Cerebellar nuclear complex (tissue), 1 donor: ENCODE measurements at places on chromosomes 1 and 21.

DNA sequence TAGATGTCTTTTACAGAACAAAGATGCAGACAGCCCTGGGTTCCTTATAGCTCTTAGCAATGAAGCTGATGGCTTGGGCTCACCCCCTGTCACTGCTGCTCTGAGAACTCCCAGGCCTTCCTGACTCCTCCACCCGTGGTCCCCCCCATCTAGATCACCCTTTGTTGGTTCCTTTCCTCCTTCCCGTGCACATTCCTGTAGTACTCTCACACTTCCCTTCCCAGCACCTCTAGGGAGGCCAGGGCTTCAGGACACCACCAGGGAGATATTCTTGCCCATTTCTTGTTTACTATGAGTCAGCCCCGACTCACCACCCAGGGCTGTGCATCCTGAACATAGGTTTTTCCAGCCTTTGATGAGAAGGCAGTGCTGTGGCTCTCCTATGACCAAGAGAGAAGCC, 14.4 kb upstream of the NOS1AP start:
- no peak for DNase-seq

GRCh38 chr1:114080511-114081436, 72.9 kb downstream of the SYT6 start:
- no peak for DNase-seq

GRCh38 chr1:218365226-218365999, 20.3 kb downstream of the TGFB2 start:
- DNase-seq = no peak

DNA sequence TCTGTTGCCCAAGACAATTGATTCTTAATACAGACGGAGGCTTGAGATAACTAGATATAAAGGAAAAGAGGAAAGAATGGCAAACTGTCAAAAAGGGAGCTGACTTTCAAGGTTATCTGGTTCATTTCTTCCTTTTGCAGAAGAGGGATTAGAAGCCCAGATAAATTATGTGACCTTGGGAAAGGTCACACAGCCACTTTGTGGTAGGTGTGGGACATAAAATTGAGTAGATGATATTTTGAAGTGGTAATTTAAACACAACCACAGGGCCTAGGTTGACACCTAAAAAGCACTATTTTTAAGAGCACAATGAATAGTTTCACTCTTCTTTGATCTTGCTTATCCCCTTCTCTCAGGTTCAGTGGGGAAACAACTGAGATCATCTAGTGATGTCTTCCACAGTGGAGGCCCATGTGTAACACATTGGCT, 16.9 kb upstream of the KIAA0040 start:
- no peak for DNase-seq

GRCh38 chr21:41901782-41902181, 22.6 kb upstream of the PRDM15 start:
- DNase-seq = no peak

- no peak for DNase-seq
These were observed 59.5 kb downstream of the PTGS2 start for GRCh38 chr1:186620566-186621350.

- no peak for DNase-seq
These were observed 41.5 kb downstream of the SLC35F3 start for GRCh38 chr1:233945979-233946378.

DNA sequence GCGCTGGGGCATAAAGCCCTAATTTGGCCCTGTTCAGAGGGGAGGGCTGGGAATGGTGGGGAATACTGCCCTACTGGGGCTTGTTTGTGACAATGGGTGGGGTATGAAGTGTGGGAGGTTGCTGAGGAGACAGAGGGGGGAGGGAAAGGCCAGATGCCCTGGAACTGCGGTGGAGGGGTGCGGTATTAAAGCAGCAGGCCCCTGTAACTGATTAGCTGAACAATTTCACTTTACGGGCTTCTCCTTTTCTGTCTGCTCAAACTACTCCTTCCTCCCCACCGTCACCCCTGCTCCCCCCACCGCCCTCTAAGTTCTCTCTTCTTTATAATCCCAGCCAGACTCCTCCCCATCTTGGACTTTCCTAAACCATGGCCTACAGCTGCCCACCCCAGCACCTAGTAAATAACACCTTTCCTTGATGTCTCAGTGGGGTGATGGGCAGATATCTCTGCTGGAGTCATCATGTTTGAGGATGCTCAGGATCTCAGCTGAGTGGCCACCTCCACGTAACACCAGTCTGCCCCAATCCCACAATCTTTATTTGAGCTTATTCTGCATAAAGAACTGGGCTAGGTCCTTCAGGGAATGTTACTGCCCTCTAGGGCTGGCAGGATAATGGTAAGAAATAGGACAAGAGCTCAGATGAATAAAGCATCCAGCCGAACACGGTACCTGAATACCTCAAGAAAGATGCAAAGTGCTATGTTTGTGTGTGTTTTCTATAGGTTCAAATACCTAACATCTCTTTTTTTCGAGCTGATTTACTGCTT, 33.5 kb downstream of the XCL1 start:
- DNase-seq = no peak

DNA sequence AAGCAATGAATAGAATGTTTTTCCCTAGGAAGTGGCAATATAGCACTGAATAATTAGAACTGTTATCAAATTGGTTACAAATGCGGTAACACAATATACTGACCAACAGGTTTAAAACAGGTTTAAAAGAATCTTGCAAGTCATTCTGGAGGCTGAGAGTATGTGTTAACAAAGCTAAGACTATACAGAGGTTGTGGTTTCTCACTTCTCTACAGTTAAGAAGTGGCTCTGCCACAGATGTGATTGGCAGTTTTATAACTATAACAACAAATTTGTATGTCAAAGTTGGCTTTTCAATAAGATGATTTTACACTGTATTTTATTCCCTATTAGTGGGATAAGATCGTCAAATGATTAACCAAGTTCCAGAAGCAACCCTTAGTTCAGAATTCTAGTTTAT, 7.1 kb downstream of the ANGEL2 start:
- DNase-seq = no peak

DNA sequence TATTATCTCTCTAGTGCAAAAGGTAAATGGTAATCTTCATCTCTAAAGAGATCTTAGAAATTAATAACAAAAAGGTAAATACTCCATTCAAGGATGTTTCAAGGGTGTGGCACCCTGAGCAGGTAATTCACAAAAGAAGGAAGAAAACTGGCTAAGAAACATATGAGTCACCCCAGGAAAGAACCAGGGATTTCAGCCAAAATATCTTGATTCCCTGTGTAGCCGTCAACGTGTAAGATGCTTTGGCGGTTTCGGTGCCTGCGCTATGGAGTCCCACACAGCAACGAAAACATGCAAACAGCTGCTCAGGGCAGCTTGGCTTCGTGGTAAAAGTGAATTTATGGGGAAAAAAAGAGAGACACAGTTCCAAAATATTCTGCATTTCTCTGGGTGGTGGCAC, 3.7 kb downstream of the ITGB2 start:
- DNase-seq = no peak

- DNase-seq = no peak
These were observed 15.6 kb upstream of the RAP1A start for GRCh38 chr1:111603979-111604378.

GRCh38 chr21:37432710-37433455, 66.3 kb downstream of the DYRK1A start:
- DNase-seq = no peak

DNA sequence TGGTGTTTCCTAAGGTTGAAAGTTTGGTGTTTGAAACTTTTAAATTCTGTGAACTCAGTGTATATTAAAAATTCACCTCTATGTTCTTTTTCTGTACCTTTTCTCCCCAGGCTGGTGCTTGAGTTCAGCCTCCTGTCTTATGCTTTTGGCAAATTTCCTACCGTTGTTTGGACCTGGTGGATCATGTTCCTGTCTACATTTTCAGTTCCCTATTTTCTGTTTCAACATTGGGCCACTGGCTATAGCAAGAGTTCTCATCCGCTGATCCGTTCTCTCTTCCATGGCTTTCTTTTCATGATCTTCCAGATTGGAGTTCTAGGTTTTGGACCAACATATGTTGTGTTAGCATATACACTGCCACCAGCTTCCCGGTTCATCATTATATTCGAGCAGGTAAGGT, 24.9 kb upstream of the AXDND1 start:
- no peak for DNase-seq

DNA sequence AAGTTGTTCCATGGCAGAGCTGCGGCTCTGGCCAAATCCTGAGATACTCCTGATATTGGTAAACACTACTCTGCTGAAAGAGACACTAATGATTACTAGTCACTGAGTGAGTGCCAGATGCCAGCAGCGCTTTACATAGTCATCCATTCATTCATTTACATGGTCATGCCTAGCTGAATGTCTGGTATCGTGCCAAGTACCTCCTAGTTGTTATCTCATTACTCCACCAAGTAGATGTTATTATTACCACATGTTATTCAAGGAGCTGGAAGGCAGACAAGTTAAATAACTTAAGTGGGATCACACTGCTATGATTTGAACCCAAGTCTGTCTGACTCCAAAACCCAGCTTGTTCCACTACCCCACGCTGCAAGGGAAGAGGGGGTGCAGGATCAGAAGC, 4.7 kb downstream of the OLFML2B start:
- DNase-seq = no peak

GRCh38 chr1:107196973-107197562, 56.2 kb downstream of the NTNG1 start:
- no peak for DNase-seq

- DNase-seq = no peak
These were observed 101.3 kb downstream of the FAF1 start for GRCh38 chr1:50858761-50859160.

DNA sequence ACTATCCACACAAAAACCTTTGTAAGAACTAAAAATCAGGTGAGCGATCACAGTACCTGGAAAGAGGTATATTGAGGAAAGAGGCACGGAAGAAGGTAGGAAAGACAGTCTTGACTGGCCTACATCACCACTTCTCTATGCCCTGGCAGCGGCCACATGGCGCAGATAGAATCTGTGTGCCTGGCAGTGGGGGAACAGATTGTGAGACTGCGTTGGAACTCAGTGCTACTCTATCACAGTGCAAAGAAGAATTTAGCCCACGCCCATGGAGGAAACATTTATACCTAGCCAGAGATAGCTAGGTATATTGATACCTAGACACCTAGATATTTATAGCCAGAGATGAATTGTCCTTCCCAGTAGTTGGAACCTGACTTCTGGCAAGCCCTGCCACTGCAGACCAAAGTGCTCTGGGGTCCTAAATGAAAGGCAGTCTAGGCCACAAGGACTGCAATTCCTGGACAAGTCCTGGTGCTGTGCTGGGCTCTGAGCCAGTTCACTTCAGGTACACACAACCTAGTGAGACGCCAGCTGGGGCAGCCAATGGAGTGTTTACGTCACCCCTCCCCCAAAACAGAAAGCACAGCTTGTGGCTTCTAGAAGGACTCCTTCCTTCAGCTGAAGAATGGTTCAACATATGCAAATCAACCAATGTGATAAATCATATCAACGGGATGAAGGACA, 51.9 kb downstream of the DHX9 start:
- no peak for DNase-seq

DNA sequence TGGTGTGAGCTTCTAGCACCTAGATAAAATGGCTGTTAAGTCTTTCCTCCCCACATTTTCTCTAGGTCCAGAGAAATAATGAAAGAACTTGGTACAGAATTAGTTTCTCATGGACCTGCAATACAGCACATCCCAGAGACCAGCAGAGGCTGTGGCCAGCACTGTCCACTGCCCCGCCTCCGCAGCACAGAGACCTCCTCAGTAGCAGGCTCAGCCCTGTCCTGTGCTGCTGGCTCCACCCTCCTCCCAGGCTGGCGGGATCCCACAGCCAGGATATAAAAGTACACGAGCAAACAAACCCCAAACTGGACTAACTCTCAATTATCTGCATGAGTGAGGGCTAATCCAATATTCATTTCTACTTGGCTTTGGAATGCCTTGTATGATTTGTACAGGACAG, 401.5 kb downstream of the RPS6KC1 start:
- DNase-seq = no peak

DNA sequence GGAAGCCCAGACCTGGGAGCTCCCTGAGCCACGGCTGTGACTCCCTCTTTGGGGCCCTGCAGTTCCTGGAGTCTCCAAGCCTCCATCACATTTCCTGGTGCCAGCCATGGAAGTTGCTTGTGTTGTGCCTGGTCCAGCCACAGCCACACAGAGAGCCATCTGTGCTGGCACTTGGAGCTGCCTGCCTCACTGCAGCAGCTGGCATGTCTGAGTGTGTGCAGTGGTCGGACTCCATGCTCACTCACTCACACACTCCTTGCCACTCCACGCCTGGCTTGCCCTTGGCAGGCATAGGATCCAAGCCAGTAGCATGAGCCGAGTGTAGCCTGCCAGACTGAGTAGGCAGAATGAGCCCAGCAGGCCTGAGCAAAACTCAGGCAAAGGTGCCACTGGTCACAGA, 516.3 kb upstream of the BEND5 start:
- no peak for DNase-seq

- DNase-seq = no peak
These were observed 22.5 kb downstream of the FMN2 start for GRCh38 chr1:240114222-240114621.
